Activated naive CD8-positive, alpha-beta T cell treated with anti-CD3 and anti-CD28 coated beads for 36 hours (primary cell): ENCODE measurements at places on chromosomes 1 and 21.

- no peak for DNase-seq
These were observed 186.1 kb downstream of the CLEC20A start for GRCh38 chr1:178310685-178311105.

- no peak for DNase-seq
These were observed 1.4 kb downstream of the MAB21L3 start for GRCh38 chr1:116112388-116113140.

DNA sequence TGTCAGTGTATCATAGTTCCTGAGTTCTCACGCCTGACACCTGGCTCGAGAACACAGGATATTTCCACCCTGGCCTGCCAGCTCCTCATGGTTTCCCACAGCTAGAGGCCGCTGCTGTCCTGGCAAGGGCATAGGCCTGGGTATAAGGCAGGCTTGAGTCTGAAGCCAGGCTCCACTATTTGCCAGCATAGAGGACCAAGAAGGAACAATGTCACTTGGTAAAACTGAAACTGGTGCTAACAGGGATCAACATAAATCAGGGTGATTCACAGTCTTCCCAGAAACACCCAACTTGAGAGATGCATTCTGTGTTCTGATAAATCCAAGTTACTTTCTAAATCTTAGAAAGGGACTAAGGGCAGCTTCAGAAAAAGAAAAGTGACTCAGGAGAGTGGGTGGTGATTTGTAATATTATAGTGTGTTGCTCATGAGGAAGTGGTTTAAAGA lies 6.9 kb upstream of the S100A2 start:
- peak; percentile 63 for DNase-seq

DNA sequence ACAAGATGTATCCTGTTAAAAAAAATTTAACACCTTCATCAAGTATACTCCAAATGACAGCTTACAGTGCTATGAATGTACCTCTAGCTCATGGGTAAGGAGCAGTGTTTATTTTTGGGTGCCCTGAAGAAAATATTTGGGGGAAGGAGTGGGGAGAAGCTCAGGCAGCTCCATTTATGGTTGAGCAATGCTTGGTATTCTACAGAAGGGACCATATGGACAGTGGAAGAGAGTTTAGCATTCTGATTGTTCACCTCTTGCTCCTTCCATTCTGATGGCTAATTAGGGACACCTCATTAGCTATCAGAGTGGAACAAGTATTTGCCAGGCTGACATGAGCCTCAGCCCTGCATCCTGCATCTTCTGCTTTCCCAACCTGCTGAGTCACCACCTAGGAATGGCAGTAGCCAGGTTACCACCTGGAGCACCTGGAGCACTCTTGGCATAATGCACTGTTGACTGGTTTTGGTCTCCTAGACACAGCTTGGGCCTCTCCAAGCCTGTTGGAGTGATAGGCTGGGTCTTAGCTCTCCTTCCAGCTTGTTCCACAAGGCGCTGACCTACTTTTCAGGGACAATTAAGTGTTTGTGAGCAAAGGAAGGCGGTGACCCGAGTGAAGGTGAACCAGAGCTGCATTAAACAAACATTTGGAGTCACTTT lies 62.0 kb upstream of the MACF1 start:
- DNase-seq: no peak
